ENCODE measurements at places on chromosomes 1 and 21. TPM values are rescaled to one million over a fixed set of nuclear protein-coding genes. Genes with fewer than 3 reads are reported as not detected.

The ZNF678 gene
- 22.5 TPM for total RNA-seq

The SPRR2E gene
- total RNA-seq, result not detected

The TFAP2E gene
- total RNA-seq, result 0.40 TPM

The ADAM30 gene
- total RNA-seq, result not detected

The TSPAN1 gene
- total RNA-seq, result 0.07 TPM

The F3 gene
- total RNA-seq, result 3.8 TPM

The INSRR gene
- 0.17 TPM for total RNA-seq

The RXFP4 gene
- not detected for total RNA-seq
